ENCODE measurements at places on chromosomes 2 and 18.

DNA sequence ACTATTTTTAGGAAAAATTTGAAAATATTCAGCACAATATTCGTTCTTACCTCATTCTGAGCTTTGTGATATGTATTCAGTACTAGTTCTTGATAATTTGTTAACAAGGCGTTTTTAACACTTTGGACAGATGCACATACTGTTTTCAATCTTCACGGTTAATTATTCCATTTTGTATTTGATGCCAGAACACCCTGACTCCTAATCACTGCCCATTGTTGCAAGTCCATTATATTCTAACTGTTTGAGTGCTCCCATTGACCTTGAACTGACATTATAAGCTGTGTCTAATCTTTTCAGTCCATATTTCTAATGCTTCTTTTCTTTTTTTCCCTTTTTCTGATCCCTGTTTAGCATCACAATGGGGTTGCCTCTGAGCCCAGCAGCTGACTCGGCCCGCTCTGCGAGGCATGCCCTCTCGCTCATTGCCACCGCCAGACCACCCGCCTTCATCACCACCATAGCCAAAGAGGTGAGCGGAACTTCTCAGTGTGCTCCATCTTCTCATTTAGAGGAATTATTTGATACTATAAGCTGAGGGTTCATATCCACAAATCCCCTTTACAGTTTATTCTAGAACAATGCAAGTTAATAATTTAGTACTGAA lies 211.3 kb upstream of the BOD1L2 start:
- no peak for DNase-seq

DNA sequence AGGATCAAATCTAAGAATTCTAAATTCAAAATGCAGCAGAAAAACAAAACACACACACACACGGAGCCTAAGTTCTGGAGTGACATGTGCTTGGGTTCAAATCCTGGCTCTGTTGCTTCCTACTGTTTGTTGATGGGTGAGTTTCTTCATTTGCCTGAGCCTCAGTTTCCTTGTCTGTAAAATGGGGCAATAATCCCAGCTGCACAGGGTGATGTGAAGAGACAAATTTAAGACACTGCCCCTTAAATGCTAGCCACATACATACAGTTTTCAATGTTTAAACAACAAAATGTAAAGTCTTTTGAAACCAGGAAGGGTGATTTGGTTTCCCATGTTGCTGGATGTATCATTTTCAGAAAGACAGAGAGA lies 943 bp upstream of the GPR17 start:
- no peak for DNase-seq

DNA sequence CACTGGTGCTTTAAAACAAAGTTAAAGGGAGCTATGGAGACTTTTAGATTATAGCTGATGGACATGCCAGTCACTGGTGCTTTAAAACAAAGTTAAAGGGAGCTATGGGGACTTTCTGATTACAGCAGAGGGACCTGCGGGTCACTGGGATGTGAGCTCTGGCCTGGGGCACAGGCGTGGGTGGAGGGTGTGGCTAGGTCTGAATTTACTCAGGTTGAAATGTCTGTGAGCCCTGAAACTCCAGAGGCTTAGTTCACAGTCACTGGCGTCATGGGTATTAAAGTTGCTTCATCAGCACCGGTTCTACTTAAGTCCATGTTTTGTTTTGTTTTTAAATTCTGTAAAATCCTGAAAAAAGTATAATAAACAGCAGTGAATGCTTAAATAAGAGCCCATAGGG lies 49.0 kb upstream of the TMEM18 start:
- no peak for DNase-seq

DNA sequence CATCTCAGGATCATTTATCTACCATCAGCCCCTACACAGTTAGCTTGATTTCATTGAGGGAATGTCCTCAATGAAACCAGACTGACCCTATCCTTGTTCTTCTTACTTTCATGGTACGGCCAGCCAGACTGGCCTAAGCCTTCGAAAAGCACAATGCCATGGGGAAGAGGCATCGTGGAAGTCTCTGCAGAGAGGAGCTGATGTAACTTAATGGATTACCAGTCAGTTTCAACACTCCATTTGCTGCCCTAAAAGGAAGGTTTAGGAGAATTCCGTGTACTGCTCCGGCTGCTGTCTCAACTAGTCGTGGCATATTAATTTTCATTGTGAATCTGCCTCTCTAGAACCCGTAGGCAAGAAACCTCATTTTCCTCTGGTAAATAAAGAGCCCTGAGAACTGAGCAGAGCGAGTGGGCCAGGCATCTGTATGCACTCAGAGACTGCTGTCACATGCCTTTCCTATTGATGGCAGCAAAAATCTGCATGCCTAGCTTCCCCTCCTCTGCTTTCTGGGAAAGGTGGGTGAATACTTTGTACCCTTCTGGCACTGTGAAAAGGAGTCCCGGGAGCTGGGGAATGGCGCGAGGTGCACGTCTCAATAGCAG lies 184.9 kb downstream of the KLHL29 start:
- DNase-seq: no peak

DNA sequence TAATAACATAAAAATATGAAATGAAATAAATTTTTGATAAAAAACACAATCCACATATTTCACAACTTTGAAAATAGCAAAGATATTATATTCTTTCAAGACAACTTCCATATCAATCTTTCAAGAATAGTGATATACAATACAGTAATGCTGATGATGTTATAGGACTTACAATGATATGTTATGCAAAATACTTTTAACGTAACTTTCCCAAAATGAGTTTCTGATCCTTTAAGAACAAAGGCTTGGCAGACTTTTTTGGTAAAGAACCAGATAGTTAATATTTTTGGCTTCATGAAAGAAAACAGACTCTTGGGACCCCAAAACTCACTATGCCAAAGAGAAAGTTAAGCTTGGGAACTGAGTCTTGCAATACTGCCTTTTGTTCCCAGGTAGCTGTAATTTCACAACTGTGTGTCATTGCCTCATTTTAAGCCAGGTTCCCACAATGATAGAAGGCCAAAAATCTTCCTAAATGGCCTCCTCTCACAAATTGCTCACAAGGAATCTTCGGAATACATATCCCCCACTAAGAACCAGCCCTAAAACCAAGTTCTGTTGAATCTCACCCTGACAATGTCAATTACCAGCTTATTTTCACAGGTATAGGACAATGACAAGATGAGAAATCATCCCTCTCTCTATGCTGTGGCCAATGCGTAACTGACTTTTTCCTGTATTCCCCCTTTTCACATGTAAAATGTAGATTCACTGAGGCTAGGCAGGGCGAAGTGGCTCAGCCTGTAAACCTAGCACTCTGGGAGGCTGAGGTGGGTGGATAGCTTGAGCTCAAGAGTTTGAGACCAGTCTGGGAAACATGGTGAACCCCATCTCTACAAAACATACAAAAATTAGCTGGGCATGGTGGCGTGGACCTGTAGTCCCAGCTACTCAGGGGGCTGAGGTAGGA lies 54.8 kb upstream of the STRN start:
- no peak for DNase-seq

DNA sequence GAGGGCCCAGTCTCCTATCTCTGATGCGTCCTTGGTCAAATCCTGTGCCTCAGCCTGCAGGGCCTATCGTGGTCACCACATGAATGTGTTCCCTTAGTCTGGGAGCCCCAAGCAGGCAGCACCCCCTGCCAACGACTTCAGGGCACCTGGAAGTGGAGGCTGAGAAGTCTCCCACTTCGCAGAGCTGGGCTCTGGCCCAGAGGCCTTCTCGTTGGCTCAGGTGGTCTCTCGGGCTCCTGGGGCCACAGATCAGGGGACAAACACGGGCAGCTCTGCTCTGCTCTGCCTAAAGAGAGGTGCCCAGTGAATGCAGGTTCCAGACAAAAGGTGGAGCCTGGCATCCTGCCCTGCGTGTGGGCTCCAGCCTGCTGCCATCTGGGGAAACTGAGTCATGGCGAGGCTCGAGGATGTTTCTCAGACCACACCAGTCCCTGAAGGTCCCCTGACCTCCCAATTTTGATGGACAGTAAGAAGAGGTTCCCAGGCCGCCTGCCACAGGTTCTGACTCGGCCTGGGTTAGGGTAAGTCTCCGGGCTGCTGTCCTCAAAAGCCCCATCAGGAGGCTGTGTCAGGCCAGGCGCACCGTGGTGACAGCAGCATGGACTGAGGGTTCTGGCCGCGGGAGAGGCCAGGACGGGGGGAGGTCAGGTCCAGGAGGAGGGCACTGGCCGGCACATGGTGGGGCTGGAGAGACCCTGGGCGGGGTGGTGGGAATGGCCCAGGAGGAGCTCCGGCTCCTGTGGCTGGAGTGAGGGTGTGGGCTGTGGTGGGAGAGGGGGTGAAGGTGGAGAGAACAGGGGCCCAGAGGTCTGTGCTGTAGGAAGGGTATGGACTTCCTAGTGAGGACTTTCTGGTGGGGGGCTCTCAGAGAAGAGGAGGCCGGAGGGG lies 1.4 kb upstream of the TEKT4 start:
- no peak for DNase-seq

GRCh38 chr18:34710934-34711333 lies 836 bp downstream of the DTNA start:
- no peak for DNase-seq

GRCh38 chr18:36735130-36735529 lies 93.7 kb downstream of the TPGS2 start:
- DNase-seq: no peak

GRCh38 chr2:224946895-224947294 lies 95.4 kb downstream of the DOCK10 start:
- DNase-seq: no peak

DNA sequence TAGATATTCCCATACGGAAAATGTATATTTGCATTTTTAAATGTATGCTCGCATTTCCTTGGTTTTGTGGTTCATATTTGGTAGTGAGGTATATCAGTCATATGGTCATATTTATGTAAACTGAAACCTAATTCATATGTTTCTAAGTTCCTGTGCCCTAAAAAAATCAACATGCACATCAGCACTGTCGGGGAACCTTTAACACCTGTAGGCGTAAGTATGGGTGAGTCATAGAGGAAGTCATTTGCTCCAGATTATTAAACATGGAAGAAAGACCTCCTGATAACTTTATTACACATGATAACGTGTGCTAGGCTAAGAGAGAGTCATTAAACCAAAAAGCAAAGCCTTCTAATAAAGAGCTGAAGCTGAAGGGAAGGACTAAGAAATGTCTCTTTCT lies 437.7 kb downstream of the NRXN1 start:
- DNase-seq: no peak

GRCh38 chr2:71631411-71631931 lies 178.1 kb downstream of the DYSF start:
- peak; percentile 85 for DNase-seq

GRCh38 chr2:119293254-119293653 lies 69.6 kb downstream of the STEAP3 start:
- DNase-seq: no peak

DNA sequence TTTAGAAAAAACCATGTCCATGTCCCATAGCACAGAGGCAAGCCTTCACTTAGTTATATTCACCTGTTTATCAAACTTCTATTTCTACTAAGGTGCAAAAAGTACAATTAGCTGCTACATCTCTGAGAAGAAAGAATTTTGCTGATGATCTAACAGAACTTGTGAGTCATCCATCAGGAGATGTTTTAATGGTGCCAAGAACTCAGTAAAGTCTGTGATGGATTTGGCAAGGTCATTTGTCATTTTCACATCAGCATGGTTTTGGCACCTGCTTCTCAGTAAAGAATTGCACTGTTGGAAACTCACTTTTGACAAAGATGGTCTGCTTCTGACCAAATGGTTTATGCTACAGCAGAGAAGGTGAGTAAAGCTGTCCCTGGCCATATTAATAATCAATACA lies 195.7 kb upstream of the TMEFF2 start:
- no peak for DNase-seq

GRCh38 chr2:150051004-150051403 lies 436.5 kb downstream of the RND3 start:
- DNase-seq: no peak

- no peak for DNase-seq
Observed at GRCh38 chr2:232894746-232895145, 24.7 kb downstream of the SNORC start.

GRCh38 chr2:174328114-174328960 lies 6.4 kb upstream of the SP9 start:
- DNase-seq: no peak

GRCh38 chr2:72925328-72925943 lies 8.1 kb downstream of the EMX1 start:
- DNase-seq: no peak

DNA sequence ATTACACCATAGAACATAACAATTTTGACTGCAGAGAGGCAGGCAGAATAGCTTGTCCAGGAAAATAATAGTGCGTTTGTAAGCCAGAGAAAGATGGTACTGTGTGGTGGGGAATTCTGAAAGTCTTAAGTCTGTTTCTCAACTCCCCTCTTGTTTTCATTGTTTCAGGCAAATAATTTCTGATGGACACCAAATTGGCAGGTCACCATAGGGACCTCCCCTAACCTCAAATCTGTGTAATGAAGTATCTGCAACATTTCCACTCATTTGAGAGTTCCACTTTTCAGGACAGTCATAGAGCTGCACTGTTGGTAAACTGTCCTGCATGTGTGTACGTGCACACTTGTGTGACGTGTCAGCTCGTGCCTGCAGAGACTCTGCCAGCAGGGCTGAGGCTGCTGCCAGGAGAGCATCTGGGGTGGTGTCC lies 195.6 kb downstream of the AGAP1 start:
- DNase-seq: no peak

GRCh38 chr18:10798727-10799550 lies 273.1 kb downstream of the NAPG start:
- DNase-seq: no peak

- DNase-seq: no peak
Observed at GRCh38 chr2:160694631-160695030, 201.0 kb upstream of the RBMS1 start.

DNA sequence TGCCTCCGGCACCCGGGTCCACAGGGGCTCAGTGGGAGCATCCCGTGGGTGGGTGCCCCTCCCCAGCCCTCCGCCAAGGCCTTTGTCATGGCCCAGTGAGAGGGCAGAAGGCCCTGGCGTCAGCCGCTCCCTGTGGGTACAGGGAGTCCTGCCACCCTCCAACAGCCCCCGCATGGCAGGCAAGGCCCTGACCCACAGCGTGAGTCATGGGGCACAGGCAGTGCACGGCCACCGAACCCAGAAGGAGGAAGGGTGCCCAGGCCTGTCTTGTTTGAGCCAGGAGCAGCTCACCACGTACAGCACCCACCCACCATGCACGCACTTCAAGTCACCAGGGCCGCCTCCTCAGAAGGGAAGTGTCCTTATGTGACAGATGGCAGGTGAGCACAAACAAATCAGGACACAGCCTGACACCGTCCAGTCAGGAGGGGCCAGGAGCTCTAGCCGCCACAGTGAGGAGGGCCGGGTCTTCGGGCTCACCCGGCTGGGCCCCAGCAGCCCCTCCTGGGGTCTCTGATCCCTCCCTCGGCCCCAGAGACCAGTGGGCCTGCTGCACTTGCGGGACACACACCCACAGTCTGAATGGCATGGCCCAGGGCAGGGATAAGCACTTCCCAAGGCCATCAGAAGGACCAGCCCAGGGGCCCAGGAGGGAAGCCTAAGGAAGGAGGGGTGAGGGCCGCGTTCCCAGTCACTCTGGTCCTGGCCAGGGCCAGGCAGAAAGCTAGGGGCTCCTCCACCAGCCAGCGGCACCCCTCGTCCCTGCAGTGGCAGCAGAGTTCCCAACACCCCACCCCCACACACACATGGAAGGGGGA lies 25.8 kb downstream of the BIN1 start:
- DNase-seq: no peak
